ENCODE measurements at places on chromosomes 1 and 21. TPM values are rescaled to one million over a fixed set of nuclear protein-coding genes. Genes with fewer than 3 reads are reported as not detected.

FCRL2 gene
- total RNA-seq = not detected

CHAF1B gene
- 3.1 TPM for total RNA-seq

CYP4B1 gene
- total RNA-seq = not detected

FMO2 gene
- total RNA-seq = not detected

DCST2 gene
- 0.12 TPM for total RNA-seq

VWA5B1 gene
- not detected for total RNA-seq

OR2G6 gene
- not detected for total RNA-seq

SPRR2A gene
- total RNA-seq = not detected

CCDC18 gene
- total RNA-seq = 3.4 TPM

MAP3K7CL gene
- 9.9 TPM for total RNA-seq

BACE2 gene
- total RNA-seq = 408 TPM

TRIM63 gene
- not detected for total RNA-seq

FMO1 gene
- not detected for total RNA-seq

ADAM30 gene
- total RNA-seq = not detected

KCNJ6 gene
- total RNA-seq = 0.29 TPM

GON4L gene
- 34.2 TPM for total RNA-seq

C1orf141 gene
- total RNA-seq = not detected

TAS1R1 gene
- total RNA-seq = not detected

LUZP1 gene
- total RNA-seq = 71.9 TPM

RGS18 gene
- not detected for total RNA-seq

PADI1 gene
- 0.18 TPM for total RNA-seq
